Pancreas (tissue), 10 donors: ENCODE measurements at places on chromosomes 3 and 15. TPM values are rescaled to one million over a fixed set of nuclear protein-coding genes. Genes with fewer than 3 reads are reported as not detected.

Gene CCDC51
- polyA plus RNA-seq, result 5.8 TPM

Gene TM6SF1
- polyA plus RNA-seq, result 0.87 TPM

DNA sequence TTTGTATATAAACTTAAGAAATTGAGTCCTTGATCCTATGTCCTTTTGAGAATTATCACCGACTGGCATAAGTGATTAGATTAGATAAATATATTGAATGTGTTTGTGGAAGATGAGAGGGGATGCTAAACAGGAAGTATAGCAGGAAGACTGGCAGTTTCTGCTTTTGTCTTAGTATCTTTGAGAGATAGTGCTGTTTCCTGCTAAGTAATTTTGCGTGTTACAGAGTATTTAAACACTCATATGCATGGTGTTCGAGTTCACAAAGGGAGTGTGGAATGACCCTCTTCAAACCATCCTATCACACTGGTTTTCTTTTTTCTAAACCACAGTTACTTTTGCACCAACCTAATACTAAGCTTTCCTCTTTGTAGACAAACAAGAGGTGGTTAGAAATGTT lies 106.0 kb downstream of the KLHL25 start:
- H3K4me1 ChIP-seq, result no peaks in the 10 kb centered on the region
- H3K27me3 ChIP-seq, result no peaks in the 10 kb centered on the region
- DNase-seq, result no peak
- H3K4me3 ChIP-seq, result no peak overlapping the region
- H3K36me3 ChIP-seq, result no peaks in the 10 kb centered on the region
- no peak overlapping the region for H3K27ac ChIP-seq

GRCh38 chr3:128568602-128569490 lies 75.8 kb upstream of the GATA2 start:
- H3K27me3 ChIP-seq, result no peaks in the 10 kb centered on the region
- H3K36me3 ChIP-seq, result no peaks in the 10 kb centered on the region
- no peak overlapping the region for H3K27ac ChIP-seq
- H3K4me3 ChIP-seq, result no peak overlapping the region
- no peak for DNase-seq

DNA sequence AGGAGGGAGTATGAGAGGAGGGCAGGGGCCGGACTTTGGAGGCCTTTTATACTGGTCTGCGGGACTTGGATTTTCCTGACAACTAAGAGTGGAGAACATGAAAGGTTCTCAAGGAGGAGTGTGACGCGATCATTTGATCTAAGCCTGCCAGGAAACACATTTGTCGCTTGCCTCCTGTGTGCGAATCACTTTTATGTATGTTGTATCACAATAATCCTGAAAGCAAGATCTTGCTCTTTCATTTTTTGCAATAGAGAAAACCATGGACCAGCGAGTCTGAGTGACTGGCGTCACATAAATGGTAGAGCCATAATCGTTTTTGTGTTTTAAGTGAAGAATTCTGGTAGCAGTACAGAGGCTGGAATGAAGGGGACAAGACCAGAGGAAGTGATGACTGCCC lies 100.7 kb downstream of the ARNT2 start:
- H3K4me1 ChIP-seq, result no peaks in the 10 kb centered on the region
- DNase-seq, result no peak
- H3K4me3 ChIP-seq, result no peak overlapping the region
- H3K27ac ChIP-seq, result no peak overlapping the region
- H3K36me3 ChIP-seq, result no peaks in the 10 kb centered on the region

DNA sequence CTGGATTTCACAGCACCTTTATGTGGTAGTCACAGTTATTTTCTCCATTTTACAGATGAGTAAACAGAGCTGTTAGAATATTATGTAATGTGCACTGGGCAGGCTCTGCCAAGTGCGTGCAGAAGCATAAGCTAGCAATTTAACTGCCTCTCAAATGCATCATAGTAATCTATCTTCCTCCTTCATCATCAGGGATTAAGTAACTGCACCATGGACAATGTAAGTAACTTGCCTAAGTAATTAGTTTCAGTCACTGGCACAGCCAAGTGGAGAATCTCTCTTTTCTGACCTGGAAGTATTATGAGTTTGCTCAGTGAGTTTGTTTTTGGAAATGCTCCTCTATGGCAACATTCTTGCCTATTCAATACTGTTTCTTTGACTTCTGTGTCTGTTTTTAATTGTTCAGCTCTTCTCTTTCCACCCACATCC lies 260.5 kb downstream of the PTPRG start:
- no peaks in the 10 kb centered on the region for H3K4me1 ChIP-seq
- no peak overlapping the region for H3K4me3 ChIP-seq
- H3K27me3 ChIP-seq, result no peaks in the 10 kb centered on the region
- DNase-seq, result no peak
- no peaks in the 10 kb centered on the region for H3K36me3 ChIP-seq
- no peak overlapping the region for H3K27ac ChIP-seq

Gene ALPK3
- polyA plus RNA-seq, result 13.0 TPM

DNA sequence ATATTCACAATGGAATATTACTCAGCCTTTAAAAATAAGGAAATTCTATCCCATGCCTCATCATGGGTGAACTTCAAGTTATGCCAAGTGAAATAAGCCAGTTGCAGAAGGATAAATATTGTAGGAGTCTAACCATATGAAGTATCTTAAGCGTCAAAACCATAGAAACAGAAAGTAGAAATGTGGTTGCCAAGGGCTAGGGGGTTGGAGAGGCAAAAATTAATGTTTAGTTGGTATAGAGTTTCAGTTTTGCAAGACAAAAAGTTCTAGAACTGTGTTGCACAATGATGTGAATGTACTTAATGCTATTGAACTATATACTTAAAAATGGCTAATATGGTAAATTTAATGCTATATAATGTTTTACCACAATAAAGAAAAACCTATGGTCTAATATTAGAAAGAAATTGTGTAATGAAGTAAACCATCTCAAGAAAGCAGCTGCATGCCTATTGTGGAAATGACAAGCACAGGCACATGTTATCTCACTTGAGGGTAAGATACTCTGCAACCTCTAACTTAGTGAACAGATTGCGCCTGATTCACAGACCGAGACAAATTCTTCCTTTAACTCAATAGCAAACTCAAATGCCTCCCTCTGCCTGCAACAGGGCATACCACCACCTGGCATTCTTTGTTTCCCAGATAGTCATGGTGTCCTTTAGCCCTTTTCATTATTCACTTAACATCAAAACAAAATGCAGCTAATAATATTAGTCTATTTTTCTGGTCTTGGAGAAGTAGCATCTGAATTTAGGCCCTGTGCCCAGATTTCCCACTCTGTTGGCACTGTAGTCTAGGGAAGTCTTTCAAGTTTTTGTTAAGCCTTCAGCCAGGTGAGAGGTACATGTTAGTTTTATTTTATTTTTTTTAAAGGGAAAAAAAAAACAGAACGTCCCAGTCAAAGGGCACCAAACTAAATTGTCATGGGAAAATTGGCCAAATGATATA lies 80.2 kb upstream of the ACP3 start:
- no peak overlapping the region for H3K27ac ChIP-seq
- no peak for DNase-seq
- no peaks in the 10 kb centered on the region for H3K36me3 ChIP-seq
- no peaks in the 10 kb centered on the region for H3K27me3 ChIP-seq
- no peaks in the 10 kb centered on the region for H3K4me1 ChIP-seq
- H3K4me3 ChIP-seq, result no peak overlapping the region

- no peaks in the 10 kb centered on the region for H3K4me1 ChIP-seq
- no peaks in the 10 kb centered on the region for H3K27me3 ChIP-seq
- H3K4me3 ChIP-seq, result no peak overlapping the region
- no peaks in the 10 kb centered on the region for H3K36me3 ChIP-seq
- no peak overlapping the region for H3K27ac ChIP-seq
- DNase-seq, result no peak
Measured at GRCh38 chr3:54171509-54171908, 49.2 kb downstream of the CACNA2D3 start.

- H3K4me1 ChIP-seq, result no peaks in the 10 kb centered on the region
- H3K36me3 ChIP-seq, result no peaks in the 10 kb centered on the region
- H3K4me3 ChIP-seq, result no peak overlapping the region
Measured at GRCh38 chr15:90787881-90788280, 70.7 kb downstream of the BLM start.

DNA sequence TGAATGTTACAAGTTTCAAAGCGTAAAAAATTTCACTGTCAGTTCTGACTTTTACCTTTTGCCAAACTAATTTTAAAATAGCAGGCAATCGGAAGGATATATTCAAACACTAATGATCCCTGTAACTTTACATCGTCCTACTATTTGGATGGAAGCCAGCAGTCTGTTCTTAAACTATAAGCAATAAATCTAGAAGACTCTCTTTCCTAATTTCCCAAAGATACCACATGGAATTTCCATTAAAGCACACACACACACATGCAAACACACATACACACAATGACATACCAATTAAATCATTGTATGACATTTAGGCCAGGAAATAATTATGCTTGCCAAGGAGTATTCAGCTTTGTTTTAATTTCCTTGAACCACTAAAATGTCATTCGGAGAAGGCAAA lies 32.0 kb downstream of the IL17RD start:
- H3K4me1 ChIP-seq, result no peaks in the 10 kb centered on the region
- no peaks in the 10 kb centered on the region for H3K27me3 ChIP-seq
- H3K27ac ChIP-seq, result no peak overlapping the region
- H3K4me3 ChIP-seq, result no peak overlapping the region
- H3K36me3 ChIP-seq, result no peaks in the 10 kb centered on the region
- DNase-seq, result no peak

Gene CFAP20DC
- 0.38 TPM for polyA plus RNA-seq
